ENCODE measurements at places on chromosomes 12 and 14.

DNA sequence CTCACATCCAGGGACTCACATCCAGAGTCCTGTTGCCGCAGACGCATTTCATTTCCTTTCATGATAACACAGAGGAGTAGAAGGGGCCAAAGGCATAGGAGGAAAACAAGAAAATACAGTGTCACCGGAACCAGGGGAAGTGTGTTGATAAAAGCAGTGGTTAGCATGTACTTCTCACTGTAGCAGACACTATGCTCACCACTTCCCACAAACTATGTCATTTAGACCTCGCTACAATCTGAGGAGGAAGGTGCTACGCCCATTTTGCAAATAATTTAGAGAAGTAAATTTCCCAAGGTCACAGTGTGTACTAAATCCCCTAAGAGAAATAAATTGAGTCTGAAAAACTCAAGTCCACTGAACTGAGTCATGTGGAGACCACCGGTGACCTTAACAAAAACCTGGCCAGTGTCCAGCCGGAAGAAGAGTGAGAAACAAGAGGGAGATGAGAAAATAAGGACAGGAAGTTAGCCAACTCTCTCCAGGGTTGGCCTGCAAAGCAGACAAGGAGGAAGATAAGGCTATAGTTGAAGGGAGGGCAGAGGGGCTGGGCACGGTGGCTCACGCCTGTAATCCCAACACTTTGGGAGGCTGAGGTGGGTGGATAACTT is 25.8 kb upstream of the TMCC3 start:
- DNase-seq: no peak

- DNase-seq: no peak
Measured at GRCh38 chr14:99215277-99215676, 56.7 kb downstream of the BCL11B start.

GRCh38 chr14:58130116-58130782 is 21.8 kb downstream of the ARMH4 start:
- no peak for DNase-seq

- DNase-seq: no peak
Measured at GRCh38 chr14:88426271-88426670, 40.8 kb downstream of the SPATA7 start.

GRCh38 chr12:94327809-94328208 is 131.9 kb downstream of the CEP83 start:
- DNase-seq: no peak

GRCh38 chr12:10732549-10732948 is 9.4 kb upstream of the YBX3 start:
- no peak for DNase-seq

- DNase-seq: no peak
Measured at GRCh38 chr12:111439657-111440151, 34.0 kb downstream of the SH2B3 start.

DNA sequence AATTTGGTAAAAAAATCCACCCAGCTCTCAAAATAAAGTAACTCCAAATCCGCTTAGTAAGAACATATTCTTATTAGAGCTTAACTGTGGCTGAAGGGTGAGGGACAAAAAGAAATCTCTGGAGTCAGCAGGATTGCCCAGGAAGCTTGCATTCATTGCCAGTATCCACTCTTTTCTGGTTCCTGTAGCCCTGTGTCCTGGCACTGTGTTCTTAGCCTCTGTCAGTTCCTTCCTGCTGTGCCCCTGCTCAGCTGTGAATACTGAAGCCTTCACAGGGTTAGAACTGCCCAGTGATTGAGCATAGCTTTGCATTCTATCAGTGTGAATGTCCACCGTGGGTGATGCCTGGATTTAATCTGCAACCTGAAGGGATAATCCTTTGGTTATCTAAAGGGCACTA is 266.9 kb upstream of the PELI2 start:
- DNase-seq: no peak

DNA sequence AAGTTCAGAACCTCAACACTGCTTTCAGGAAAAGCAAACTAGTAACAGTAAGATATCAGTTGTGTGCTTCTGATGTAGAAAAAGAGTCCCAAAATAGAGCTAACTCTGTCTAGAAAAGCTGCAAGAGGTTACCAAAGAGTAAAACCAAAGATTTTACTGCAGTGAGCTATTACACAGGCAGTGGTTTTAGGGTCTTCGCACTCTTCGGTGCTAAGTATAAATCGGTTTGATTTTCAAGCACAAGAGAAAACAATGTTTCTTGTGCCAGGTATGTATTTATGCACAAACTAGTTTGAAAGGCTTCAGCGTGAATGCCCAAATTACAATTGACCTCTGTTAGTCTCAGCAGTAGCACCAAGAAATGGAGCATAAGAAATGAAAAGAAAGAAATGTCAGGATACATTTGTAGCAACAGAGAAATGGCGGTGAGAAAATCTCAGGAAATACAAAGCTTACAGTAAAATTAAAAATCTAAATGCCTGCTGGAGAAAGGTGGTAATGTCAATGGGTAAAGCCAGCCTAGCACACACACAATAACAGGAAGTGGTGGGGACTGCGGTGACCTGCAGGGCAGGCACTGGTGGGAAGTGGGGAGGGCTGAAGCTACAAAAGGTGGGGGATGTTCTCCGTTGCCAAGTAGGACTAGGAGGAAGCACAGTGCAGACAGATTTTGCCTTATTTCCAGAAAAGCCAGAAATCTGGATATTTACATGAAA is 18.0 kb upstream of the DYRK2 start:
- DNase-seq: peak; percentile 78

DNA sequence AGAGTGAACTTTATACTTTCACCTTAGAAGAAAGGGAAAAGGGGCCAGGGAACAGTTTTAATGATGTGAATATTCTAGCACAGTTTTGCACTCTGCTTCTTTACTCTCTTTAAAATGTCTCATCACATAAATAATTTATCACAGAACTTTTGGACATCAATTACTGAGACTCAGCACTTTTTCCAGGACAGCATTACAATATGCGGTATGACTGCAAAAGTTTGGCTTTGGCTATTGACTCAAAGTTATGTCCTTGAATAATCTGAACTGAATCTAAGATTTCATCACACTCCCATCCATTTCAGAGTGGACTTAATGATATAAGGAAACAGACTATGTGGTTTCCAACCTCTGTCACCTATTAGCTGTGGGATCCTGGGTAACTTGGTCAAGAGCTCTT is 11.7 kb downstream of the CCER1 start:
- DNase-seq: no peak

GRCh38 chr12:130965214-130965613 is 11.5 kb downstream of the ADGRD1 start:
- DNase-seq: no peak

- no peak for DNase-seq
Measured at GRCh38 chr12:15116086-15116485, 105.1 kb downstream of the RERG start.

- DNase-seq: peak; percentile 39
Measured at GRCh38 chr14:106657460-106657859, 1131.1 kb downstream of the TMEM121 start.

- DNase-seq: no peak
Measured at GRCh38 chr14:104096751-104097700, 11.5 kb downstream of the ASPG start.

- peak; percentile 46 for DNase-seq
Measured at GRCh38 chr14:105021656-105022275, 883 bp upstream of the CDCA4 start.

DNA sequence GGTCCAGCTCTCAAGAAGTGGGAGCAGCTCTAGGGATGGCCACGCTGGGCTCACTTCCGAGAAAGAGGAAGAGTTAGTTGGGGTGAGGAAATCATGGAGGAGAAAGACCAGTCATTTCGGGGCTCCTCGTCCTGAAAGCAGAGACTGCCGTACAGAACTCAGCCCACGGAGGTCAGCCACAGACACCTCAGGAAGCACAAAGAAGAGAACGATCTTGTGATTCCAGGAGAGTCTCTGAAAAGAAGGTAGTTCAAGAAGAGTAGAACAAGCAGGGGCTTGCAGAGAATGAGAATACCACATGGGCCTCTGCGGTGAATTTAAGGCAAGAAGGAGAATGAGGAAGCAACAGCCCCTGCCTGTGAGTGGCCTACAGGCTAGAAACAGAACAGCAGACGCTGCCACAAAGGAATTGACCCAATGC is 311.9 kb downstream of the CACNA1C start:
- DNase-seq: no peak

GRCh38 chr12:96233939-96234461 is 39.8 kb downstream of the ELK3 start:
- no peak for DNase-seq

- no peak for DNase-seq
Measured at GRCh38 chr12:57887631-57888408, 41.3 kb upstream of the CTDSP2 start.

- no peak for DNase-seq
Measured at GRCh38 chr14:60760644-60761364, 26.2 kb downstream of the MNAT1 start.

GRCh38 chr14:55370883-55371455 is 40.7 kb downstream of the ATG14 start:
- DNase-seq: no peak

DNA sequence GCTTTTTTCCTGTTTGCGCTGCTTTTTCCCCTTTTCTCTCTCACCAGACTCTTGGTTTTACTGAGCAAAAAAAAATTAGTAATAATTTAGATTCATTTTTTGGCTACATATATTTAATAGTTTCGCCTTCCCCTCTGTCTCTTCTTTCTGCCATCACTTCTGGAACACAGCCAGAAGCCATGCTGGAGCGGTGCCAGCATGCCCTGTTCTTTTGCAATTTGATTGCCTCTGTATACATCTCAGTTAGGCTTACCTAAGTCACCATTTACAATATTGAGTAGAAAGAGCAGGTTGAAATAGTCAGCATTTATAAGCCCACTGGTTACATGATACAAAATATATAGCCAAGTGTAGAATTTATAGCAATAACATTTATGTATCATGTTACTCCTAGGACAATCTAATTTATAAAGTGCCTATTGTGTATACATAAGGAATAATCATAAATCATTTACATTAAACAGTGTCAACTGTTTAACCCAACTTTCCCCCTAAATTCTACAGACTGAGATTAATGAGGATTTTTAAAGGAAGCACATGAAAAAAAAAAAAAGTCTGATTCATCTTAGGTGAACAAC is 413.8 kb upstream of the SOX5 start:
- no peak for DNase-seq

- peak; percentile 37 for DNase-seq
Measured at GRCh38 chr14:71554959-71555612, 377.1 kb upstream of the RGS6 start.

GRCh38 chr12:57188090-57188425 is 28.5 kb upstream of the NXPH4 start:
- DNase-seq: no peak

- DNase-seq: no peak
Measured at GRCh38 chr12:10119066-10119465, 10.9 kb downstream of the CLEC7A start.

DNA sequence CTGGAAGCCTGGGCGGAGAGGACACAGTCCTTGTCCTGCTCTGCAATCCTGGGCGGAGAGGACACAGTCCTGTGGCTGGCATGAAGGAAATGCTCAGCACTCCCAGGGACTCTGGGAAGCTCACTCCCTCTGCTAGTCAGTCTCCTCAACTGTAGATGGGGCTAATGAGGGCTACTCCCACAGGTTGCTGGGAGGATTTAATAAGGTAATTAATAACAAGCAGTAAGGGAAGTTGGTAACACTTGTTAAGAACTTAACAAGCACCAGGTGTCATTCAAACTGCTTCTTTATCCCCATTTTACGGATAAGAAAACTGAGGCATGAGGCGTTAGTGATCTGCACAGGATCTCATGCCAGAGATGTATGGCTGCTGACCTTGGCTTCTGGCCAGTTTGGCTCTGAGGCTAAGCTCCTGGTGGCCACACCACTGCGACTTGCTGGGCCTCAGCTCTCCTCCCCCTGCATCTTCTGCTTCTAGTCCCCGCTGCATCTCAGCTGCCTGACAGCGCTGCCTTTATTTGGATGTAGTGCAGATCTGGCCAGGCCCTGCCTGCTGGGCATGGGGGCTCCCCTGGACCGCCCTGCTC is 54.1 kb upstream of the BEGAIN start:
- no peak for DNase-seq

DNA sequence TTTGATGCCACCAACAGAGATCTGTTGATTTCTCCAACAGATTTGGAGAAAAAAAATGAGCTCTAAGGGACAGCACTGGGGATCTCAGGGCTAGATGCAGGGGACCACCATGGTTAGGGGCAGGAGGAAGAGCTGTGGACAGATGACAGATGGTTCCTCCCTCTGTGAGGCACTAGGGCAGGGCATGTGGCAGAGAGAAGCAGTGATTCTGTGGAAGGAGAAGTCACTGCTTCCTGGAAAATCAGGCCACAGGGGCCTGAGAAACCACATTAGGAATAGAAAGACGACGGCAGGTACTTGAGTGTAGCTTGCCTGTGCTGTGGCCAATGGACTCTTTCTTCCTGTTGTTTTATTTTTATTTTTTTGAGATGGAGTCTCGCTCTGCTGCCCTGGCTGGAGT is 24.9 kb upstream of the TMED2 start:
- DNase-seq: no peak

GRCh38 chr12:73421832-73422231 is 1115.8 kb upstream of the ATXN7L3B start:
- DNase-seq: no peak

DNA sequence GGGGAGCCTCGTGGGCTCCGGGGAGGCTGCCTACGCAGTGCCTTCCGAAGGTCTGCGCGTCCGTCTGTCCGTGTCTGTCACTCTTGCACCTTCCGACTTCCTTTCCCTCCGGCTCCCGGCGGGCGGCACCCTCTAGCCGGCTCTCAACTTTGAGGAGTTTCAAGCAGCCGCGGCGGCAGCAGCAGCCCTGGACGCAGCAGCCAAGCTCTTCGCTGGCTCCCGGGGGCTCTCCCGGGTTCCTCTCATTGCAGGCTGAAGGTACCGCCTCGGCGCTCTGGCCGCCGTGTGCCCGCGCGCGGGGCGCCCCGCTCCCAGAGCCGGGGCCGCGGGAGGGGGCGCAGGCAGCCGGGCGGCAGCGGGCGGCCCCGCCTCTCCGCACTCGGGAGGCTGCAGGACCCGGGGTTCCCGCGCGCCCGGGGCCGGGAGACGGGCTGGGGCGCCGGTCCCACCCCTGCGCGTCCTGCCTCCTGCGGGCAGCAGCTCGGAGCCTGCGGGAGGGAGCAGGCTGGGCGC is at the start of the genes AMIGO2 and PCED1B:
AMIGO2 (minus strand) TSS at position 492 of the 513 bp plus-strand sequence. CDS start 957 bp downstream, outside the sequence.
PCED1B (plus strand) TSS at position 154 of the 513 bp plus-strand sequence. CDS start 155,443 bp downstream, outside the sequence.
- DNase-seq: peak; percentile 75

DNA sequence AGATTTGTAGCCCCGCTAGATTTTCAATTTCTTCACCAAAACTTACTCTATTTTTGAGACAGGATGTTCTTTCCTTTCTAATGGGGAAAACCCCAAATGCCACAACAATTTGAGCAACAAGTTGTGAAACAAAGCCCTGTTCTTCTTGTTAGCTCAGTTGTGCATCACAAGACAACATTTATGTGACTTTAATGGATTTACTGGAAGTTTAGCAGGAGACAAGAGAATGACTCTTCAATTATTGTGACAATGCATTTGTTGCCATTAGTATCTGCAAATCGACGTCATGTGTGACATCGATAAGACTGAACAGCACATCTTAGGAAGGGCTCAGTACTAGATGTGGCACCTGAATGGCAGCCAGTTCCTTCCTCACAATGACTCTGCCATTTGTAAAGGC is 1028.9 kb upstream of the TMEM132C start:
- DNase-seq: no peak

DNA sequence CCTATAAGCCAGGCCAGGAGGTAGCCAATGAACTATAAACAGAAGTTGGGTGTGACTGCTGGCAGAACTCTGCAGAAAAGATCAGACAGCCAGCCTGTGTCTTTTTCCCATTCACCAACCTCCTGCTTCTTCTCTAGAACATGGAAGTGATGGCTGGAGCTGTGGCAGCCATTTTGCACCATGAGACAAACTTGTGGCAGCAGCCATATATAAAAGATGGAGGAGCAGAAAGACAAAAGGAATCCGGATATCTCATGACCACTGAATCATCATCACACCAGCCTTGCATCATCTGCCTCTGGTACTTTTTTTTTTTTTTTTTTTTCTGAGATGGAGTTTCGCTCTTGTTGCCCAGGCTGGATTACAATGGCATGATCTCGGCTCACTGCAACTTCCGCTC is 8.7 kb downstream of the BEGAIN start:
- no peak for DNase-seq

All from stimulated activated CD4-positive, alpha-beta T cell treated with anti-CD3 and anti-CD28 coated beads, Interleukin-1b, Interleukin-23, amount 100 ng/mL, for 48 hours (primary cell).